ENCODE measurements at places on chromosomes 7 and 10. TPM values are rescaled to one million over a fixed set of nuclear protein-coding genes. Genes with fewer than 3 reads are reported as not detected.

Gene TCAF2
- total RNA-seq: 4.4 TPM

Gene FAM204A
- total RNA-seq: 54.0 TPM

Gene HTR5A
- not detected for total RNA-seq

Gene NUDT13
- total RNA-seq: 1.3 TPM

Gene NEUROD6
- not detected for total RNA-seq

Gene GLRX3
- total RNA-seq: 115 TPM

Gene COL26A1
- total RNA-seq: not detected

Gene OR2AE1
- total RNA-seq: not detected

Gene PLCE1
- 4.4 TPM for total RNA-seq

Gene HOXA9
- total RNA-seq: 1.2 TPM

Gene ANKRD7
- not detected for total RNA-seq

Gene ESYT2
- total RNA-seq: 55.3 TPM

Gene CHRM2
- 0.03 TPM for total RNA-seq

Gene SEC23IP
- 51.0 TPM for total RNA-seq

Gene IGFBP1
- 0.38 TPM for total RNA-seq

Gene ASAH2
- 4.9 TPM for total RNA-seq

Gene TMEM213
- not detected for total RNA-seq

Gene CYP2C19
- not detected for total RNA-seq

Gene VAX1
- 0.41 TPM for total RNA-seq

Gene HOXA6
- 5.7 TPM for total RNA-seq
